CD4-positive, alpha-beta T cell (primary cell): ENCODE measurements at places on chromosomes 5 and 9.

- no peak for DNase-seq
Observed at GRCh38 chr5:93019896-93020295, 561.1 kb downstream of the NR2F1-AS1 start.

GRCh38 chr5:166340039-166340438 is 1951.4 kb upstream of the WWC1 start:
- no peak for DNase-seq

DNA sequence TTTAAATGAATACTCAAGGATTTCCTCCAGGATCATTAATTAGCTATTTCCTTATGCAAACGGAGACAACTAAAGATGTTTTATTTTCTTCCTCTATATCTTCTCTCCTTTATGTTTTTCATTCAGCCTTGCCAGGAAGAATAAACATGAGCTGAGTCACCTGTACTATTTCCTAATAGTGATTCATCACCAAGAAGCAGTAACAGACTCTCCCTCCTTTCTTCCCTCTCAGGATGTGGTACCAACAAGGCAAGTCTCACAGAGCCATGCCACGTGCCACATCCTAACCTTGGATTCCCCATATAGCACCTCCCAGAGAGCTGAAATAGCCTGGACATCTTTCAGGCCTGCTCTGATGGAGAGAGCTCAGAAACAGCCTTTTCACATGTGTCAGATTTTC is 758.6 kb upstream of the DMAC1 start:
- DNase-seq: no peak

GRCh38 chr9:71920456-71921189 is 9.2 kb downstream of the C9orf85 start:
- DNase-seq: no peak

- DNase-seq: peak; percentile 5
Observed at GRCh38 chr9:114504341-114505186, 709 bp downstream of the WHRN start.

DNA sequence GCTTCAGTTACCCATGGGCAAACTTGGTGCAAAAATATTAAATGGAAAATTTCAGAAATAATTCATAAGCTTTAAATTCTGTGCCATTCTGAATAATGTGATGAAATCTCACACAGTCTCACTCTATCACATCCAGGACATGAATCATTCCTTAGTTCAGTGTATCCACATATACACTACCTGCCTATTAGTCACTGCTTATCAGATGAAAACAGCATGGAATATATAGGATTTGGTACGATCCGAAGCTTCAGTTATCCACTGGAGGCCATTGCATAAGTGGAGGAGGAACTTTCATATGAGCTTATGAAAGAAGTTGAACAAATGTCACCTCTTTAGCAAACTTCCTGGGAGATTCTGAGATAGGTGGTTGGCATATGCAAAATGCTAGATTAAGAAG is 64.2 kb downstream of the GAPVD1 start:
- no peak for DNase-seq

DNA sequence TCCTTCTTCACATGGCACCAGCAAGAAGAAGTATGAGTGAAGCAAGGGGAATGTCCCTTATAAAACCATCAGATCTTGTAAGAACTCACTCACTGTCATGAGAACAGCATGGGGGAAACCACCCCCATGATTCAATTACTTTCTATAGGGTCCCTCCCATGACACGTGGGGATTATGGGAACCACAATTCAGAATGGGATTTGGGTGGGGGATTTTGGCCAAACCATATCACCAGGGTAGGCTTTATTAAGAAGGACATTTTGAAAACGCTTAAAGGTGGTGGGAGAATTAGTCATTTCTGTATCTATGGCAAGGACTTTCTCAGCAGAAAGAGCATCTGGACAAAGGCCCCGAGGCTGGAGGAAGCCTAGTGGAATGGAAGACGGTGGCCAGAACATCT is 100.2 kb upstream of the ADAMTS16 start:
- DNase-seq: no peak

GRCh38 chr5:39424736-39425637 is at the start of gene DAB2:
DAB2 (minus strand) TSS chr5:39424980; CDS start chr5:39394320, 30,660 bp downstream.
- peak; percentile 2 for DNase-seq

DNA sequence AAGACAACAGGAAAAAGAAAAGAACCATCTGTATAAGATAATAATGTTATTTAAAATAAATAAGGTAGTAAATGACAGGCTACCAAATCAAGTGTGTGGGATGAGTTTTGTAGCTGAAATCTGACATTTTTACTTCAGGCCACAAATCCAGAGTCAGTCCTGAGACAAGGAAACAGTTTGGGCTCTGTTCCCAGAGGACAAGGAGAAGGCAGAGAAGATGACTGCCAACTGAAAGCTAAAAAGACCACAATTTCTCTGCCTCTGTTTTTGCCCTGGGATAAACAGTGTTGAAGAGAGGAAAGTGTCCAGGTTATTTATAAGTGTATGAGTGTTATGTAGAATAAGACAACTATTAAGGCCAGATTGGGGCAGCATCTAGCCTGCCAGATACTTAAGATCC is 180.5 kb downstream of the NFIB start:
- DNase-seq: no peak

DNA sequence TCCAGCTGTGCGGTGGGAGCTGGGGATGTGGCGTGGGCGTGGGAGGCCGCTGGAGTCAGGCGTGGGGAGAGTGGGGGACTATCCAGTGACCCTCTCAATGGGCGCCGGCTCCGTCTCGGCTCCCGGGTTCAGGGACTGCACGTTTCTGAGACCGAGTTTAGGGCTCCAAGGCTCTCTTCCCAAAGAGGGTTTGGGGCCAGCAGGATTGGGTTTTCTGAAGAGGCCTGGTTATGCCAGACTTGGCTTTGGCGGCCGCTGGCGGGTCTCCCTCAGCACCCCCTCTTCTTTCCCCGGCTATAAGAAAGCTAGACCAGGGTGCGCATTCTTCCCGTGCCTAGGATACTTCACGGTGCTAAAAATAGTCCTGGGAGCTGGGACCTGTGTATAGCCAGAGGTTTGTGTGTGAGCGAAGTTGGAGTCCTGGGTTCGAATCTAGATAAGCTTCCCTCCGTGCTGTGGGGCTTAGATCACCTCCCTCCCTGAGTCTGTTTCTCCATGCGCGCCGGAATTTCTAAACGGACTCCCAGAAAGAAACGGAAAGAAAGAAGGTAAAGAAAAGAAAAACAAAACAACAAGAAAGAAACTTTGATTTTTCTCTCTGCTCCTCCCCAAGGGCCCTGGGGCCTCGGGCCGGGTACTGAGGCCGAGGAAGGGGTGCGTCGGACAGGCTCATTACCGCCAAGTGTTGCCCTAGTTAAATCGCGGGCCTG is 5.0 kb downstream of the HAND1 start:
- DNase-seq: no peak

DNA sequence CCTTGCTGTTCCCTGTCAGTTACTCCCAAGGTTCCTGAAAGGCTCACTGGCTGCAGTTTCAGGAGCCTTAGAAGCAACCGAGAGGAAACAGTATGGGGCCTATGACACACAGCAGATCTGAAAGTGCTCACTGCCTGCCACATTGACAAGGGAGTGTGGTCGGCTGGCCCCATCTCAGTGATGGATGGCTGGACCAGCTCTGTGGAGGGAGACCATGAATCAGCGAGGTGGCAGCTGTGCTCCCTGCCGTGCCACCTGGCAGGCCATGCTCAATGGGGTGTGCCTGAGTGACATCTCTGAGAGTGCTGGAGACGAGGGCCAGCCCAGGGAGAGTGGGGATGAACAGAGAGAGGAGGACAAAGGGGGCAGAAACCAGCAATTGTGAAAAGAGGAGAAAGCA is 49.1 kb downstream of the DOCK2 start:
- no peak for DNase-seq

- DNase-seq: no peak
Observed at GRCh38 chr5:36531401-36531800, 75.0 kb upstream of the SLC1A3 start.

- no peak for DNase-seq
Observed at GRCh38 chr5:135287551-135287950, 111.5 kb downstream of the MACROH2A1 start.

DNA sequence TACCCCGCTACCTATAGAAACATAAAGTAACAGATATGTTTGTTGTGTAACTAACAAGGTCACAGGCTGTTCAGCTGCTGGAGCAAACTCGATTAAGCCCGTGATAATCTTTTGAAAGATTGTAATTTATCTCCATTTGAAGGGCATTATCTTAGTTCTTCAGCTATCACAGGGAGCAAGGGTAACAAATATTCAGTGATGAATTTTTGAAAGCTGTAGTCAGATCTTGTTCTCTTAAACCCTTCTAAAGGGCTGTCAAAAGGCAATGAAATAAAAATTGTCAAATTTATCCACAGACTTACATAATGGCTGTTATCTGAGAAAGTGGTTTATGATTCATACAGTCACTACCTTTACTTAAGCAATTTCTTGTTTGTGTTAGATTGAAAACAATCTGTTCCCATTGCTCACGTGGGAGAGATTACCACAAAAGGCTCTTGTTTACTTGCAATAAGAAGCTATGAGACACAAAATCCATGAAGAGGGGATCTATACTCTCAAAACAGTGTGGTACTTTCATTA is 78.3 kb upstream of the ZNF608 start:
- DNase-seq: no peak

DNA sequence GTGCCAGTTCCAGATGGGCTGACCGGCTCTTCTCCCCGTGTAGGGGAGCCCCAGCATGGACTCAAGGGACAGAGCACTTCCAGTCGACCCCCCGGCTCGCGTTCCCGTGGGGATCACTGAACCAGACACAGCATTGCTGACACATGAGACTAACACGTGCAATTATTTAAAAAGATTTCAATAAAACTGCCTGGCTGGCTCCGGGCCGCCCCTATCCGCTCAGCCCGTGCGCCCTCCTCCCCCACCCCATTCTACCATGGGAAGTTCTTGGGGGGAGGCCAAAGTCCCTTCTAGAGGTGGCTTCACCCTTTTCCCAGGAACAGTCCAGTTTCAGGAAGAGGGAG is 4.7 kb downstream of the TESK1 start:
- DNase-seq: no peak

- DNase-seq: no peak
Observed at GRCh38 chr5:14032918-14033317, 88.4 kb upstream of the DNAH5 start.

GRCh38 chr9:33791117-33791516 is 4.2 kb upstream of the PRSS3 start:
- no peak for DNase-seq

- no peak for DNase-seq
Observed at GRCh38 chr5:11383506-11384095, 520.6 kb downstream of the CTNND2 start.

DNA sequence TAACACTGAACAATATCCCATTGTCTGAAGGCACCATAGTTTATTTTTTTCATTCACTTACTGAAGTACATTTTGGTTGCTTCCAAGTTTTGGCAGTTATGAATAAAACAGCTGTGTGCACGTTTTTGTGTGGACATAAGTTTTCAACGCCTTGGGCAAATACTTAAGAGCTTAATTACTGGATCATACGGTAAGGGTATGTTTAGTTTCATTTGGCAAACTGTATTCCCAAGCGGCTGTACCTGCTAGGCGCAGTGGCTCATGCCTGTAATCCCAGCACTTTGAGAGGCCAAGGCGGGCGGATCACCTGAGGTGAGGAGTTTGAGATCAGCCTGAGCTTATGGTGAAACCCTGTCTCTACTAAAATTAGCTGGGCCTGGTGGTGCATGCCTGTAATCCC is 63.7 kb upstream of the FAM120A start:
- no peak for DNase-seq

- peak; percentile 29 for DNase-seq
Observed at GRCh38 chr5:50711280-50711679, 44.8 kb downstream of the PARP8 start.

- DNase-seq: no peak
Observed at GRCh38 chr9:94611638-94612068, 18.0 kb upstream of the FBP2 start.

DNA sequence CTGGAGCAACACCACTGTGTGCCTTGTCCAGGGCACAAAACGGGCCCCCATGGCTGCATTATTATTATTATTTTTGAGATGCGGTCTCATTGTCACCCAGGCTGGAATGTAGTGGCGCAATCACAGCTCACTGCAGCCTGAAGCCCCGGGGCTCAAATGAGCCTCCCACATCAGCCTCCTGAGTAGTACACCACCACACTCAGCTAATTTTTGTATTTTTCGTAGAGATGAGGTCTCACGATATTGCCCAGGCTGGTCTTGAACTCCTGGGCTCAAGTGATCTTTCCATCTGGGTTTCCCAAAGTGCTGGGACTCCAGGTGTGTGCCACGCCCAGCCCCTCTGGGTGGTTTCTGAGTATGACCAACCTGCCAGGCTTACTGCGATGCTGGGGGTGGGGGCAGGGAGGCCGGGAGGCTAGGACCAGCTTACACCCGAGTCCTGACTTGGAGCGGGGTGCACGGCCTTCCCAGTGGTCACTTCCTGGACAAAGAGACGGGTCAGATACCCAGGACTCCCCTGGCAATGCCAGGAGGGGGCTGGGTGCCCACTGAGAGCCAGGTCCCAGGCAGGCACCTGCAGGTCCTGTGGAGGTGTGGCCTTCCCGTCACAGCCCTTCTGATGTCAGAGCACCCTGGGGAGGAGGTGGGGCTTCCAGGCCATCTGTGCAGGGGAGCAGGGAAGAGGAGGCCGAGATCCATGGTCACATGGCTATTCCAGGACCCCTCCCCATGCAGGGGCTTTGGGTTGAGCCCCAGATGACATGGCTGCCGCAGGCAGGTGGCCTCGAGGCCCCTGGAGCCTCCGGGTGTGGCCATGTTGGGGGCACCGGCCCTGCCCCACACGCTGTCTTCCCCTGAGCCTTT is 8.3 kb upstream of the NRARP start:
- DNase-seq: no peak

- DNase-seq: no peak
Observed at GRCh38 chr9:8659108-8659507, 859.5 kb upstream of the DMAC1 start.

GRCh38 chr5:143207563-143208364 is 195.7 kb downstream of the NR3C1 start:
- DNase-seq: no peak

DNA sequence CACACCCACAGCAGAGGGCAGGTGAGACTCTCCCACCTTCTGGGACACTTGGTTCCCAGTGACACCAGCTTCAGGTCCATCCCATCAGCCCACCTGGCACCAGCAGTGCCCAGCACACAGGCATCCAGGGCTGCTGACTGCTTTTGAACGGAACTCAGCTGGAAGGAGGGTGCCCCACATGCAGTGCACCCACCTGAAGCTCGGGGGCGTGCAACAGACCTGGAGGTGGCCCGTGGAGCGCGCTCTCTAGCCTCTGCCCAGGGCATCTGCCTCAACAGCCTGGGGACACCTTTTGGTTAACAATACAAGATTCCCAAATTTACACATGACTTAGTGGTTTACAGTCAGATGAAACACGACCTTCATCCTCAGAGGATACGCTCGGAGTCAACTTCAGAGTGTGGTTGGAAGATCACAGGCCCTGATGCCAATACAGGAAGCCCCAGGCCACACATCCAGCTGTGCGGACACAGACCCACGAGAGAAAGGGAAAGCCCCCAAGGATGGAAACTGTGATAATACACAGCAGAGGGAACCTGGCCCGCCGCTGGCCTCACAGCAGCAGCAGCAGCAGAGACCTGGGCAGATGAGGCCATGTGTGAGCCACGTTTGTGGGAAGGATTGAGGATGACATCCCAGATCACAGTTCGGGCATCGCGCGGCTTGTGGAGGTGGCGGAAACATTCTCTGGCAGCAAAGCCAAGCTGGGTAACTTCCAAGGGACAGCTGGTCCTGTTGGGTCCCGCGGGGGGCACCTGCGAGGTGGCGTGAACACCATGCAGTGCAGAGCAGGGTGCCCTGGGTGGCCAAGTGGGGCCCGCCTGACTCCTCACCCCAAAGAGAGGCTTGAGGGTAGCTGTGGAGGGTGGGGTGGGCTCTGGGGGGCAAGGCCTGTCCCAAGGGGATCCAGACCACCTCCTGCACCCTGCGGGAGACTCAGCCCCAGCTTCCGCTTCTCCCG is 64.0 kb downstream of the SECISBP2 start:
- no peak for DNase-seq

- DNase-seq: no peak
Observed at GRCh38 chr9:34558919-34559623, 30.5 kb downstream of the CNTFR start.
